Kidney glomerular epithelial cell (primary cell): ENCODE measurements at places on chromosomes 2 and 18.

- no peak for DNase-seq
Observed at GRCh38 chr2:144333143-144333555, 186.8 kb downstream of the ZEB2 start.

- no peak for DNase-seq
Observed at GRCh38 chr2:168568476-168569267, 112.6 kb downstream of the CERS6 start.

DNA sequence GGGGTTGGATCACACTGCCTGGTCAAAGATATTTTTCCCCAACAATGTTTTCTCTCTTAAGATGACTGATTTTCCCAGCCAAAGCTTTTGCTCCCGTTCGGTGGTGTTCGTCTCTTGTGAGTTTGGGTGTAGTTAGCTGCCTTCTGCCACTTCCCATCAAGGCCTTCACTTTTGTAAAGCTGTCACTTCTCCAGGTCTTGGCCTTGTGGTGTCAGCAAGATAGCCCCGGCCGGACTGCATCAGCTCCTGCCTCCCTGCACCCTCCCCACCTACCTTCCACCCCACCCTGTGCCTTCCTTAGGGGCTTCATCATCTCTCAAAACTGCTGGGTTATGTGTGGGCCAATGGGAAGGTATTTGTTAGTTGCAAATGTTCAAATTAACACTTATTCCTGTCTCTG lies 228.9 kb downstream of the BCL11A start:
- DNase-seq = no peak

DNA sequence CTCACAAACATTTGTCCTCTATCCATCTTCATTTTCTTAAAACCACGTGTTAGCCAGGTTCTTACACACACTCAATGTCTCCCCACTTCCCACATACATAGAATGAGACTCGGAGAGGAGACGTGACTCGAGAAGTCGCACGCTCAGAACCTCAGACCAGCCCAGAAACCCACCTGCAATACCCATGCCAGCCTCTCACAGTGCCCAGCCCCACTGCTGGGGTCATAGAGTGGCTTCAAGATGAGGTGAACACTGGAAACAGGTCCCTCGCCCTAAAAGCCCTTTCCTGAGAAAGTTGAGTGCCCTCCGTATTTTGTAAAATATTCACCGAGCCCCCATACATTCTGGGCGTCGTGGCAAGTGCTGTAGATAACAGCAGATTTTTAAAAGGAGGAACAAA lies 487.4 kb downstream of the EIPR1 start:
- DNase-seq = no peak

DNA sequence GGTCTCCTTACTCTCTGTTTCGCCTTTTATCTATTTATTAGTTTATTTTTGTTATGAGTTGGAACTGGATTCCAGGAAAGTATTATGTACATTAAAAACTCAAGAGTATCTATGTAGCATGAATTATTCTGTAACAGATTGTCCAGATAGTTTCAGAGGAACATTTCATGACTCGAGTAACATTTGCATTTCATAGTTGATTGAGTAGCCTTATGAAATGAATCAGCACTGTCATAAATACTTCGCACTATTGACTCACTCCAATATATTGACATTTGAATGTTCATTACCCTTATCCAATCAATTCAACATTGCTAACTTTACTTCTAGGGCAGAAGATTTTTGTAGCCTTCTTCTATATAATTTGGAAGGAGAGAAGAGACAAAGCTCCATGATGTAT lies 11.3 kb upstream of the VRK2 start:
- DNase-seq = no peak

GRCh38 chr2:241984271-241984655 lies 114.7 kb downstream of the RTP5 start:
- no peak for DNase-seq
